MG63 (cell line): ENCODE measurements at places on chromosomes 11 and 22. TPM values are rescaled to one million over a fixed set of nuclear protein-coding genes. Genes with fewer than 3 reads are reported as not detected.

DNA sequence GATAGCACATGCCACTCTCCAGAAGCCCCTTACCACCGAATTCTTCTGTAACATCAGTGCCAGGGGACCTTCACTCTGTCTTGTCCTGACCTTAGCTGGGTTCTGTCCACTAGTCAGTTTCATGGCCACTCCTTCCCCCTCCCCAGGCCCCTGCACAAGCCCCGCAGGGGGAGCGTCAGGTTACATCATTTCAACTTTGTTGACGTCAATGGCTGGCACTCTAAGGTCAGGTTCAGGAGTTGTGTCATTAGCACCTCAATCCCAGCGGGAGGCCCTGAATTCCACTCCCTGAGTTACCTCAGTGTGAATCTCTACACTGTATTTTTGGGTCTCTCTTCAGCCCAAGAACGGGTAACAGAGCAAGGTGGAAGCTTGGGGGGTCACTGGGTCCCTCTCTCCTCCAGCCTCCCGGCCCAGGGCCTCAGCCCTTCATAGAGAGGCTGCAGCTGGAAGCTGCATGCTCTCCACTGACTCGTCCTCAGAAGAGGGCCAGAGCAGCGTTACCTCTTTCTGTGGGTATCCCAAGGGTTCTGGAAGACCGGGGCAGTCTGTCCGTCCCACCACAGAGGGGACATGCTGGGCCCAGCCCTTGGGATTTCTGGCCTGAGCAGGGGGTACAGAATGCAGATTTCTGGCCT is 10.3 kb downstream of the USH1C start:
- no peak for DNase-seq

DNA sequence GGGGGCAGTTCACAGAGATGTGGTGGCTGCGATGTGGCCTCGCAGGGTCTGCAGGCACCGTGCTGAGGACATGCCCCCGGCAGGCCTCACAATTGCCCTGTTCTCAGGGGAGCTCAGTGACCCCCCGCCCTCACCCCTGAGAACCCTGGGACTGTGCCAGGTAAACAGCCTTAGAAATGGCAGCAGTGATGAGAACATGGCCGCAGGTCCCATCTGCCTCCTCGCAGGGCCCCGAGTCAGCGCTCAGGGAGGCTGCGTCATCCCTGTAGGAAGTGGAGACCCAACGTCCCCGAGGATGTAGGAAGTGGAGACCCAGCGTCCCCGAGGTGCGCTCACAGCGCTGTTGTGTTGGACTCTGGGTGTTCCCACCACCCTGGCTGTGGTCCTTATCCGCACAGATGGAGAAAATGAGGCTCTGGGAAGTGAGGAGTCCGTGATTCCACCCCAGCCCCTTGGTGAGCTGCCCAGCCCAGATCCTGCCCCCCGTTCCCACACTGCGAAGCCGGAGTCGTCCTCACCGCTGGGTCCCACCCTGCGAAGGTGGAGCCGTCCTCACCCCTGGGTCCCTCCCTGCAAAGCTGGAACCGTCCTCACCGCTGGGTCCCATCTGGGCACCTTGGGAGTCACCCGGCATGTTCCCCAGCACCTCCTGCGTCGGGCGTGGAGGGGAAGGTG is 1086.8 kb downstream of the BRD1 start:
- DNase-seq: no peak

GRCh38 chr11:134283461-134284230 is 7.5 kb downstream of the GLB1L3 start:
- DNase-seq: no peak

DNA sequence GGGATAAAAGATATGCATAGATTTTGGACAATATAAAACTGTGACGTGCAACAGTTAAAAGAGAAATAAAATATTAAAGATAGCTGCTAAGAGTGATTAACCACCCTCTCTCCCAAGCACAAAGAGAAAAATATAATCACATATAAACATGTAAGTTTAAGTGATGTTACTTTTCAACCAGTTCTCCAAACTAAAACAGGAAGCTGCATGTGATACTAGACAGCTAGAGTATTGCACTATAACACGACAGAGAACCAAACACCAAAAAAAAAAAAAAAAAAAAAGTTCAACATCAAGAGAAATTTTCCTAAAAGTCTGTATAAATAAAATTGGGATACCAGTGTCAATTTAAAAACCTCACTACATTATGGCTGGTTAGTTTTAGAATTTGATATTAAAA is 79.1 kb downstream of the PICALM start:
- DNase-seq: no peak

DNA sequence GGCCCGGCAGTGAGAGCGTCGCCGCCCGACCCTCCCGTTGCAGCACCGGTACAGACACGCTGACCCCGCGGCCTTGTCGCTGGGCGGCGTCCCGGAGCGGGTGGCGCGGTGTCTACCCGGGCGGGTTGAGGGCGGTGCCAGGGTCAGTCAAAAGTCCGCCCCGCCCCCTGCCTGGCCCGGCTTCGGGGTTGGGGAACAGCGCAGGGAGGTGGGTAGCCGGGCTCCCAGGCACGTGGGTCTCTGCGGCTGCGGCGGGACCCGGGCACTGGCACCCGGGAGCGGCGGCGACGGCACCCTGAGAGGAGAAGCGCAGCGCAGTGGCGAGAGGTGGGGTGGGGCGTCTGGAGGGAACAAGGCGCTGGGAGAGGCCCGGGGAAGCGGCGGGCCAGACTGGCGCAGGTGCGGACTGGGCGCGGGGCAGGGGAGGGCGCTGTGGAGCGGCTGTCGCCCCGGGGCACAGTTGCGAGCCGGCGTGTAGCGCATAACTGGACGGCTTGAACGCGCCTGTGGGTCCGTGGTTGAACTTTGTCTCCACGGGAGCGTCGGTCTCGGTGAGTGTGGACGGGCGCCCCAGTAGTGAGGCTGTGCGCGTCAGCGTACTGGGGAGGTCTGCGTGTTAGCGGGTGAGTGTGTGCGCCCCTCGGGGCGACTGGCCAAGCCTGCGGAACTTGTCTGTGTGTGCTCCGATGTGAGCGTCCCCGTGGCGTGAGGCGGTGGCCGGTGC is at the start of gene P2RY2:
TSS of gene P2RY2 (plus strand) at position 176 of the 724 bp plus-strand sequence. CDS start 15,879 bp downstream, outside the sequence.
- peak; percentile 42 for DNase-seq

GRCh38 chr11:26575946-26576345 is 3.9 kb upstream of the MUC15 start:
- no peak for DNase-seq

DNA sequence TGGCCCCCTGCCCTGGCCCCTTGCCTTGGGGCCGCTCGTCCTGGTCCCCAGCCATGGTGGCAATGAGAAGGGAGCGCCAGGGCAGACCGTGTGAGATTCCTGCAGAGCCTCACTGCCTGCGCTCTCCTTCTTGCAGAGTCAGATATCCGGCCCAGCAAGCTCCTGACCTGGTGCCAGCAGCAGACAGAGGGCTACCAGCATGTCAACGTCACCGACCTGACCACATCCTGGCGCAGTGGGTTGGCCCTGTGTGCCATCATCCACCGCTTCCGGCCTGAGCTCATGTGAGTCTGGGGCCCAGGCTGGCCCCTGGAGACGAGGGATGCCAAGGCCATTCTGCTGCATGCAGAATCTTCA is 114.1 kb downstream of the MICAL2 start:
- peak; percentile 99 for DNase-seq

DNA sequence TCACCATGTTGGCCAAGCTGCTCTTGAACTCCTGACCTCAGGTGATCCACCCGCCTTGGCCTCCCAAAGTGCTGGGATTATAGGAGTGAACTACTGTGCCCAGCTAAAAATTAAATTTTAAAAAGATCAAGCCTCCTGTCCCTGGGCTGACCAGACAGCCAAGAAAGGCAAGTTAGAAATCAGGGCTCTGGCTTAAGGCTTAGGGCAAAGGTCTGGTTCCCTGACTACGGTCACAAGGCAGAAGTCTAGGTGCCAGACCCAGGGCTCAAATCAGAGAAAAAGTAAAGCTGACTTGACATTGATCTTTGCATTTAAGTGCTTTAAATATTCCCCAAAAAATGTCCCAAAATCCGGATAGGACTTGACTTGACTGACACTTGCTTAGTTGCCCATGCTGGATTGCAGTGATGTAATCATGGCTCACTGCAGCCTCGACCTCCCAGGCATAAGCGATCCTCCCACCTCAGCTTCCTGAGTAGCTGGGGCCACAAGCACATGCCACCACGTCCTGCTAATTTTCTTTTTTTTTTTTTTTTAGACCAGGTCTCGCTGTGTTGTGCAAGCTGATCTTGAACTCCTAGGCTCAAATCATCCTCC is 17.3 kb upstream of the CRKL start:
- no peak for DNase-seq

- DNase-seq: no peak
Observed at GRCh38 chr11:14582793-14583192, 60.8 kb upstream of the PDE3B start.

GRCh38 chr11:76025068-76025467 is 181.2 kb downstream of the WNT11 start:
- peak; percentile 7 for DNase-seq

- no peak for DNase-seq
Observed at GRCh38 chr11:133181066-133181465, 351.2 kb downstream of the OPCML start.

GRCh38 chr11:96155627-96156378 is 187.2 kb downstream of the MAML2 start:
- peak; percentile 85 for DNase-seq

- no peak for DNase-seq
Observed at GRCh38 chr22:38694940-38695339, 5.8 kb downstream of the JOSD1 start.

GRCh38 chr11:57311109-57311936 is 13.4 kb downstream of the TNKS1BP1 start:
- peak; percentile 99 for DNase-seq

- no peak for DNase-seq
Observed at GRCh38 chr11:125412509-125412908, 83.6 kb downstream of the FEZ1 start.

- DNase-seq: no peak
Observed at GRCh38 chr11:64303109-64304031, 2.0 kb upstream of the ESRRA start.

- peak; percentile 76 for DNase-seq
Observed at GRCh38 chr11:119337581-119338317, 2.9 kb downstream of the C1QTNF5 start.

Gene CLDN5
- not detected in 2 replicates for total RNA-seq

Gene MUC2
- total RNA-seq: not detected in 2 replicates

Gene OR2AT4
- not detected in 2 replicates for total RNA-seq

Gene HEPACAM
- not detected in 2 replicates for total RNA-seq

Gene TRMU
- 53.9 and 62.1 TPM in 2 replicates for total RNA-seq

Gene SLC37A2
- 0.07 and 0.79 TPM in 2 replicates for total RNA-seq
